Glomerular endothelial cell (primary cell): ENCODE measurements at places on chromosomes 2 and 18. TPM values are rescaled to one million over a fixed set of nuclear protein-coding genes. Genes with fewer than 3 reads are reported as not detected.

- no peak for DNase-seq
These were observed 157.4 kb downstream of the DTNA start for GRCh38 chr18:34867520-34867919.

GRCh38 chr2:119647440-119648169 is 31.4 kb upstream of the TMEM177 start:
- no peak for DNase-seq

GRCh38 chr2:38722271-38723061 is 28.7 kb downstream of the SRSF7 start:
- DNase-seq: no peak

DNA sequence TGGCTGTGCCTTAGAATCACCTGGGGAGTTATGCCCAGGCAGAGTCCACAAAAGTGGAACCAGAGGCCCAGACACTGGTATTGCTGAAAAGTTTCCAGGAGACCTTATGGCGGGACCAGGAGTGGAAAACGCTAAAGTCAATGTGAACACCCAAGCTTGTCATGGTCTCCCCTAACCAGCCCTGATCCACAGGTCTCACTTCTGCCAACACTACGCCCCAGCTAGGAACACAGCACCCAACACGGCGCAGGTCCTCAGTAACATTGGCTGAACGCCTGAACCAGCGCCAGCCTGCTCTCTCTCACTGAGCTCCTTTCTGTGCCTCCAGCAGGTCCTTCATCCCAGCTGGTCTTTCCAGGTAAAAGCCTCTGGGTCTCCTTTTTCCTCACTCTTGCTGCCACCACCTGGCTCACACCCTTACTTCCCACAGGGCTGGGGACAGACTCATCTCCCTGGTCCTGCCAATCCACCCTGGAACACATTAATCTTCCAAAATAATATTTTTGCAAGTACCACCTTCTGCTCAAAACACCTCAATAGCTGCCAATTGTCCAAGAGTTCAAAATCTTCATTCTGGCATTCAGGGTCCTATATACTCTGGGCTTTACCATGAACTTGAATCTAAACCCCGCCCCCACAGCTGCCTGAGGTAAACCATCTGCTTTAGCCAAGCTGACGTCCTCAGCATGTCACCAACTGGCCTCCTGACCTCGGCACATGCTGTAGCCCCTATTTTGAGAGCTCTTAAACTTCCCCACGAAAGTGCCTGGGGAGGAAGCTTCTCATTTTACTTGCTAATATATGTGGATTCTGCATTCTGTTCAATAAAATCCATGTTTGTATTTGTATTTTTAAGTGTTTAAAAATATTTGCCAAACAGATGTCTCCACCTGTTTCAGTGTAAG is 34.6 kb downstream of the ADCY3 start:
- no peak for DNase-seq

- no peak for DNase-seq
These were observed 40.7 kb upstream of the CCDC150 start for GRCh38 chr2:196598846-196599245.

GRCh38 chr2:85560812-85561279 is 447 bp downstream of the GGCX start:
- no peak for DNase-seq

SLC19A3 gene
- not detected in 2 replicates for total RNA-seq

GRCh38 chr2:54052825-54053718 is 62.3 kb upstream of the ACYP2 start:
- DNase-seq: no peak

ARHGAP15 gene
- total RNA-seq: not detected in 2 replicates

GDF7 gene
- 0.73 and 9.5 TPM in 2 replicates for total RNA-seq

DNA sequence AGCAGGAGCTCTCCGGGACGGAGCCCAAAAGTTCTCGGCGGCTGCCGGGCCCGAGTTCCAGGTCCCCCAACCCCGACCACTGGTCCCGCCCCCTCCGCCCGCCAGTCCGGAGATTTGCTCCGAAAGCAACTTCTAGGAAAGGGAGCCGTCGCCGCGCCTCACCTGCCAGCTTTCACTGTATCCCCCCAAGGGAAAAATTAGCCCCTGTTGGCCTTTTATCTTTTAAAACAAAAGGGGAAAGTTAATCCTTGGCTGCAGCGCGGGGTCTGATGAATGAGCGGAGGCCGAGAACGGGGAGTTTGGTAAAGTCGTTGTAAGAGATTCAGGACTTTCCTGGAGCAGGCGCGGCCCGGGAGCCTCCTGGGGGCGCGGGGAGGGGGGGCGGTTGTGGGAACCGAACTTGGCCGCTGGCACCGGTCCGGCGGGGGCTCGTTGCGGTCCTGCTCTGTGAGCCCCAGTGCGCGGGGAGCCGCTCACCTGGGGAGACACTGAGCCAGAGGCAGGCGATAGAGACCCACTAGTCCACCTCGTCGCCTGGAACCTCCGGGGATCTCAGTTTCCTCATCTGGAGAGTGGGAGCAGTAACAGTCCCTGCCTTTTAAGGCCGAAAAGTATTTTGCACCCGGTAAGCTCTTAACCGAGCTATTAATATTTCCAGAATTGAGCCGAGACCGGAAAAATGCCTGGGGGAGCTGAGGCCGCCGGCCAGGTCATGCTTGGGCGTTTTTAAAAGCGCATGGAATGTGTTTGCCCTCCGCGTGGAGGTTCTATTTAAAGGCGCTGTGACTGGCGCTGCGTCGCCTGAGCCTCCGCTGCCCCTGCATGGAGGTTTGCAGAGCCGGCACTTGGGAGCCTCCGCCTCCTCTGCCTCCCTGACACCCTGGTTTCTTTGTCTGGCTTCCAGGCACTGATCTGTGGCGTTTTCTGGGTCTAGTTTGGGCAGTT is 1.1 kb downstream of the EFHD1 start:
- no peak for DNase-seq

C1GALT1C1L gene
- 0.47 TPM in 1 of 2 replicates, not detected in the other for total RNA-seq

REG1B gene
- not detected in 2 replicates for total RNA-seq

NYAP2 gene
- not detected in 2 replicates for total RNA-seq

GYPC gene
- 308 and 393 TPM in 2 replicates for total RNA-seq

DNA sequence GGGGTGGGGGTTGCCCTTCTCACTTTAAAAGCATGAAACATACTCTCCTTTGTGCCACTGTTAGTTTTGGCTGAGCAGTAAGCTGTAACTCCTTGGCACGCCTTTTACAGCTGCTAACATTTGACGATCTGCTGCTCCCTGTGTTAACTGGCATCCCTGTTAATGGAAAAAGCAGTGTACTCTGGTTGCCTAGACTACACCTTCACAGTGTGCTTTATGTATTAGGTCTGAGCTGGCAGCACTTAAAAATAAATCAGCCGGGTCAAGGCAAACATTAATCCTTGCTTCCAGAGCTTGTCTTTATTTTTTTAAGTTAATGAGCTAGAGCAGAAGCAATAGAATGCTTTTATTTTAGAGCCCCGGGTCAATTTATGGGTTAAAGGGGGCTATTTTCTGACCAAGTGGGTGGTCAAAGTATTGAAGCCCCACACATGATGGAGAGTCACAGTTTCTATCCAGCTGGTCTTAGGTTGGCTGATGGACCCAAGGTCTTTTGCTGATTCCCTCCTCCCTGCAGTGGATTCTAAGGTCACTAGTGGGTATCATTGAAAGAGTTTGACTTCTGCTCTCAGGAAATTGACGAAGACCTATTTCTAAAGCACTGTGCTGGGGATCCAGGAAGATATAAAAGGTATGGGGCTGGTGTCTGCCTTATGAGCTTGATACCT is 54.5 kb downstream of the CFAP221 start:
- DNase-seq: no peak

TMEM178A gene
- 0.68 and 1.9 TPM in 2 replicates for total RNA-seq

DNA sequence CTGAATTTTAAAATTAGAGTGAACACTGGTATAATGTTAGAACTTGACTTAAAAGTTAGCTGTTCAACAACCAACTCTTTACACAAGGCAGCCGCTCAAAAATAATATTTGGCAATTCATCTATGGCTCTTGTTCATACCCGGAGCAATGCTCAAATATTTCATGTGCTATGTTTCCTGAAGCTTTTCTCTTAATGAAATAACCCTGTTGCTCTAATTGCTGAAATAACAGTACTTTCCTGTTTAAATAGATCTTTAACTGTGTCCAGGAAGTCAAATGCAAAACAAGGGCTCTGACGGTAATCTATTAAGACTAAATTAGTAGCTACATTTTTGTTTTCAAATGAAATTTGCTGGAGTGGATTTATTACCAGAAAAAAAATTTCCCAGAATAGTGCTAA is 33.7 kb downstream of the RFTN2 start:
- DNase-seq: no peak

DNA sequence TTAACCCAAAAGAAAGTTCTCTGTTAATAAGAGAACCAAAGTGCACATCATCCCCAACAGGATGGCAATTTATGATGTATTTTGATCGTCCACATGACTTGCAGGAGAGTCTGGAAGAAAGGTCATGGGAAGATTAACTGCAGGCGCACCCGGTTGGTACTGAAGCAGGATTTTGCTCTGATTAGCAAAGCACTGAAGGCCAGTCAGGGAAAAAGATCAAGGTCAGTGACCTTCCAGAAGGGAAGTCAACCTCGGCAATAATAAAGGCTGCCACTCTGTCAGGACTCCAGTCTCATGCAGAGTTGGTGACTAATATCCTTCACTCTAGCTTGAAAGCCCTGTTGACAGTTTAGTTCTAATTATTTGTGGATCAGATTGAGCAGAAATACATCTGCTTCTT is 432.7 kb upstream of the RAB12 start:
- no peak for DNase-seq

GRCh38 chr18:59877361-59877760 is 22.4 kb upstream of the PMAIP1 start:
- no peak for DNase-seq

DNA sequence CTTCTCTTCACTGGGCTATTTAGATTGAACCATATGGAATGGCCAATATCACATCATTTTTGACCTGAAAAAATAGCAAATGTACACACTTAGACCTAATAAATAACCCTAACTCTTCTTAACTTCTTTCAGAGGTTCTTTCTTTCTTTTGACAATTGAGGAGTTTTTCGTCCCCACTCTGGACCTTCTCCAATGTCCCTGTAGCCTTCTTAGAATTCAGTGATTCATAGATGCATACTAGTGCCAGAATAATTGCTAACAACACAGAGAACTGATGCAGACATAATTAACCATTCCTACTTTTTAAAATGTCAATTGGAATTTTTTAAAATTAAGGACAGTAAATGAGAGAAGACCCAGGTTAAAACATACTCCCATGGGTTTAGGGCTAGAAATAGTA is 20.0 kb downstream of the DAPL1 start:
- DNase-seq: no peak

DNA sequence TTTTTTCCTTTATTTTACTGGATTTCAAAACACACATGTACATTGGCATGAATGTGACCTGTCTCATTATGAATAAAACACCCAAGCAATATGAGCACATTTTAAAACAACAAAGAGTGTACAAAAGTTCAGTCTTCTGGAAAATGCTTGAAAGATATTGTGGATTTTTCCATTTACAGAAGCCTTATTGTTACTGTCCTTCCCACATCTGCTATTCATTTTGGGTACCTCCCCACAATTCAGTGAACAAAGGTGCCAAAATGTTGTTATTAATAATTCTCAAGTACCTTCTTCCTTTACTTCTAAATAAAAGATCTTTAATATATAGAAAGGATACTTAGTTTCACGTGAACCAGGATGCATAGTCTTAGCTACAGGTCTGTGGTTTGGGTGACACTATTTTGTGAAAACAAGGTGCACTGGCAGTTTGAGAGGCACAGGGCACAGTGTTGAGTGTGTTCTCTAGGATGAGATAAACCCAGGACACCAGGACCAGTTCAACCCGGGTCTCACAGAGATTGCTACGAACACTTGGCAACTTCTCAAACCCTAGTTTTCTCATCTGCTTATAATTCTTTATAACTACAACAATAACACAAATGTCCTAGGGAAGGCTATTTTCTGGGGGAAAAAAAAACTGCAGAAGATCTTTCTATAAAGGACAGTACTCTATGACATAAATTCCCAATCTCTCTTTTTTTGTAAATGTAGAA is 84.5 kb upstream of the GALNT5 start:
- DNase-seq: no peak

- DNase-seq: no peak
These were observed 477.3 kb downstream of the DCDC2C start for GRCh38 chr2:4180631-4181030.

DNA sequence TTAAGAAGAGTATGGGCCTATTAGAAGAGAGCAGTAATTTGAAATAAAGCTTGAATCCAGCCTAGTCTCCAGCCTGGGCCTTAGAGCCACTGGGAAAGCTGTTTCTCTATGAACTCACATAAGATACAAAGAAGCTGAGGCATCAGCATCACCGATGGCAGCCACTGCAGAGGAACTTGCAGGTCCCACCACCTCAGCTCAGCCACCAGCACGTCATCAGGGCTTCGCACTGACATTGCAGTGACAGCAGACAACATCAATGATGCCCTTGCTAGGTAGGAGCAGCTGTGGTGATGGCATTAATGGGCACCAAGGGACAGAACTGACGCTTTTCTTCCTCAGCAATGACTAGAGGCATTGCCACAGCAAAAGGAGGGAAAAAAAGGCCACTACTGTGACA is 67.7 kb upstream of the CDC42EP3 start:
- no peak for DNase-seq

C1QL2 gene
- total RNA-seq: not detected in 2 replicates

GRCh38 chr2:165113414-165113813 is 90.4 kb downstream of the SCN3A start:
- DNase-seq: no peak

C2orf78 gene
- not detected in 2 replicates for total RNA-seq

- DNase-seq: no peak
These were observed 53.9 kb downstream of the SH3BP4 start for GRCh38 chr2:235005603-235006259.

COL3A1 gene
- 7.5 and 54.2 TPM in 2 replicates for total RNA-seq

OBSL1 gene
- 11.9 and 20.6 TPM in 2 replicates for total RNA-seq

PHOSPHO2 gene
- total RNA-seq: 0.29 and 4.4 TPM in 2 replicates

DNA sequence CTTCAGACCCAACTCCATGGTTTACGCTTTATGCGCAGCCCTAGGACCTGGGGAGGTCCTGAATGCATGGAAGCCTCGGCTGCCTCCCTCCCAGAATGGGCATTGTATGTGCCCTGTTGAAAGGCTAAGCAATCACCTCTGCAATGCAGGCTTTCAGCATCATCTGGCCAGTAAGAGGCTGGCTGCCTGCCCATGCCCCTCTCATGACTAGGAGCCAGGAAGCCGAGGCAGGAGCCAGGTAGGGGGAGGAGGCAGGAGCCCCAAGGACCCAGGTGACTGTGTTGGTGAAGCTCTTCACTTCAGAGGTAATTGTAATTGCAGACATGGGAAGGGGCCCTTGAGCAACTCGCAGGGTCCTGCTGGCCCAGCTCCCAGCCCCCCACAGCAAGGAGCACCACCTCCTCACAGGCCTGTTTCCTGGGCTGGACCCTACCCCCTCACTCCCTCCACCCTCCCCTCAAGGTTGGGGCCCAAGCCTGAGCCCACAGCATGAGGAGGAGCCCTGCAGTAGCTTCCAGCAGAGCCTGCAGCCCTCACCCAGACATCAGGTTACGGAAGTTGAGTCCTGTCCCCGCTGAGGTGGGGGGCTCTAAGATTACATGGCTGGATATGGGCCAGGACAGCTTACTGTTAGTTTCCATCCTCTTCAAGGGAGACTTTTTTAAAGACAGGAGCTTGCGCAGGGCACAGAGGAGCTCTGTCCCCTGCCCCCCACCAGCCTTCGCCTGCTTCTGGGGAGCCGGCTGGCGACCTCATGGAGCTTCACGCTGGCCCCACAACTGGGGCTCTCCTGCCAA is 21.9 kb downstream of the CRACDL start:
- no peak for DNase-seq
